GM12878 (cell line): ENCODE measurements at places on chromosomes 11 and 22. TPM values are rescaled to one million over a fixed set of nuclear protein-coding genes. Genes with fewer than 3 reads are reported as not detected.
A peak's percentile ranks its signal among the peaks of the same experiment; 100 is the strongest.

GRCh38 chr11:35358391-35358790 is 61.0 kb downstream of the SLC1A2 start:
- no peak overlapping the region for H3K27ac ChIP-seq
- no peak overlapping the region for H3K4me3 ChIP-seq
- H3K27me3 ChIP-seq, result no peaks in the 10 kb centered on the region
- H3K36me3 ChIP-seq, result no peaks in the 10 kb centered on the region
- no peaks in the 10 kb centered on the region for H3K4me1 ChIP-seq

DNA sequence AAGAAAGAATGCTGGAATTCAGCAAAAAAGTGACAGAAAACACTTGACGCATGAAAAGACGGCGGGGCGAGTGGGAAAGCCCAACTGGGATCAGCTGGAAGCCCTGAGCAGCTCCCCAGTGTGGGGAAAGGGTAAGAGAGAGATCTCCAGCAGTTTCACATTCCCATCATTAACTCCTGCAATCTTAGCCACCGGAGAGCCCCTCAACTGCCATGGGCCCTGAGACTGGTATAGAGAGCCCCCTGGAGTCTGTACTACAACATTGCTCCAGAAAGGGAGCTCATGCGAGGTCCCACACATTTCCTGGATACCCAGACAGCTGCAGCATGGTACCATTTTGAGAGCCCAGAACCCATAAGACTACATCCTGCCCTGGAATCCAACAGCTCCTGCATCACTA is 31.1 kb downstream of the MRGPRX4 start:
- no peaks in the 10 kb centered on the region for H3K36me3 ChIP-seq
- H3K4me1 ChIP-seq, result no peaks in the 10 kb centered on the region
- DNase-seq, result no peak
- no peak overlapping the region for H3K27ac ChIP-seq

- DNase-seq, result no peak
- H3K27me3 ChIP-seq, result peaks cover 7% of the 10 kb centered on the region; the same call in 1 of the 2 replicates
- H3K4me3 ChIP-seq, result peak overlapping the region; percentile 33; the same call in 1 of the 2 replicates
- no peak overlapping the region for H3K27ac ChIP-seq
- H3K4me1 ChIP-seq, result no peaks in the 10 kb centered on the region
- no peaks in the 10 kb centered on the region for H3K36me3 ChIP-seq
Observed at GRCh38 chr11:88508418-88508758, 170.9 kb upstream of the CTSC start.

OR4C5 gene
- polyA plus RNA-seq, result not detected in 2 replicates

DNA sequence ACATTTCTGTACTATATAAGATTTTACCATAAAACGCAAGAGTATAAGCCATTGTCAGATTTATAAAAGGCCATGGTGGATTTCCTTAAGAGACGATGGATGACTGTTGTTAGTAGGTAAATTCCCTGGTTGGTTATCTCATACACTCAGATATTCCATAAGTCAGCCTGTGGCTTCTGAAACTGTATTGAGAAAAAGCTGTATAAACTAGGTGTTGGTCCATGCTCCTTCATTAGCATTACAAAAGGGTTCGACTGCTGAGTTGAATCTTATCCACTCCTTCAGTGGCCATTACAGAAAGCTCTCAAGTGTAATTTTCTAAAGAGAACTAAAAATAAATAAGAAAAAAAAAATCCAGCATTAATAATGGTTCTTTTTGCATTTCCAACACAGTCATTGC is 5.3 kb downstream of the GRAP2 start:
- DNase-seq, result no peak
- H3K4me1 ChIP-seq, result peaks cover 28% of the 10 kb centered on the region
- H3K27ac ChIP-seq, result peak overlapping the region; percentile 45; the same call in 1 of the 2 replicates

PTPRCAP gene
- polyA plus RNA-seq, result 199 and 200 TPM in 2 replicates

GRCh38 chr11:27558401-27558800 is 51.8 kb upstream of the LIN7C start:
- H3K27ac ChIP-seq, result no peak overlapping the region
- H3K4me1 ChIP-seq, result no peaks in the 10 kb centered on the region
- H3K27me3 ChIP-seq, result no peaks in the 10 kb centered on the region
- H3K36me3 ChIP-seq, result no peaks in the 10 kb centered on the region
- H3K4me3 ChIP-seq, result no peak overlapping the region

APLNR gene
- not detected in 2 replicates for polyA plus RNA-seq

FXYD6 gene
- 0.10 TPM in 1 of 2 replicates, not detected in the other for polyA plus RNA-seq

DNA sequence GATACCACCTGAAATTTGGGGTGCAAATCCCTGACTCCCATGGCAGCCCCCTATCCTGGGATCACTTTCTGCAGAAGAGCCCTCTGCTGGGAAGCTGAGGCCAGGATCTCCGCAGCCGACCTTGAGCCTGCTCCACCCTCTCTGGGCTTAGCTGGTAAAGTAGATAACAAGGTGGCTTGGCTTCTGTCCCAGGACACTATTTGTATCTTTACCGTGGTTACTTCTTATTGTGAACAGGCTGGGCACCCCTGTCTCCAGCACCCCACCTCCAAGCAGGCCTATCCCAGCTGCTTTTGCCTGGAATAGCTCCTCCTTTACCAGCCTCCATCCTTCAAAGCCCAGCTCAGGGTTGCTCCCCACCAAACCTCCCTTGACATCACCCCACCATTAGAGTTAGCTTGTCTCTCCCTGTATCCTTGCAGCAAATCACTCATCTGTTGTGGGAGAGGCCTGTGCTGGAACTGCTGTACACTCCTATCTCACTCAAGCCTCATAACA is 35.2 kb upstream of the P2RY2 start:
- H3K4me3 ChIP-seq, result no peak overlapping the region
- no peak for DNase-seq
- H3K27ac ChIP-seq, result no peak overlapping the region

- no peak for DNase-seq
- H3K4me1 ChIP-seq, result peaks cover 3% of the 10 kb centered on the region; the same call in 1 of the 2 replicates
- no peak overlapping the region for H3K27ac ChIP-seq
- H3K27me3 ChIP-seq, result no peaks in the 10 kb centered on the region
- peaks cover 17% of the 10 kb centered on the region for H3K36me3 ChIP-seq
- no peak overlapping the region for H3K4me3 ChIP-seq
Observed at GRCh38 chr11:86014221-86014620, 54.7 kb downstream of the PICALM start.

DNA sequence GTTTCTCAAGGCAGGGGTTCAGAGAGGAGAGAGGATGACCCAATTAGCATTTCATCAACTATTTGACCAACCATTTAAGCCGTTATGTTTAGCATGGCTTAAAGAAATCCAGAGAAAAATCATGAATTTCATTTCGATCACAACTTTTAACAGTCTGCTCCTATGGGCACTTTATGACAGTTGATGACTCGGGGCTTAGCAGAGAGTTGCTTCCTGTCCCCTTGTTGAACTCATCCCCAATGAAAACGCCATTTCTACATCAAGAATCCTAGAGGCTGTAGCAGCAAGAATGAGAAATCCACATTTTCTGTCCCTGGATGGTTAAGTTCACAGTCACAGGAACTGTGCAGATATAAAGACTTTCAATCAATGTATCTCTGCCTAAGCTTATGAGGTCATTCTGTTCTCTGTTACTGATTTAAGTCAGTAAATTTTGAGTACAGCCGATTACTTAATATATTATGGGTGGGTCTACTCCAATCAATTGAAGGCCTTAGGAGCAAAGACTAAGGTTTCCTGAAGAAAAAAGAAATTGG is 81.1 kb downstream of the BDNF start:
- no peak overlapping the region for H3K27ac ChIP-seq
- no peak for DNase-seq
- H3K4me1 ChIP-seq, result no peaks in the 10 kb centered on the region
- H3K36me3 ChIP-seq, result no peaks in the 10 kb centered on the region

DNA sequence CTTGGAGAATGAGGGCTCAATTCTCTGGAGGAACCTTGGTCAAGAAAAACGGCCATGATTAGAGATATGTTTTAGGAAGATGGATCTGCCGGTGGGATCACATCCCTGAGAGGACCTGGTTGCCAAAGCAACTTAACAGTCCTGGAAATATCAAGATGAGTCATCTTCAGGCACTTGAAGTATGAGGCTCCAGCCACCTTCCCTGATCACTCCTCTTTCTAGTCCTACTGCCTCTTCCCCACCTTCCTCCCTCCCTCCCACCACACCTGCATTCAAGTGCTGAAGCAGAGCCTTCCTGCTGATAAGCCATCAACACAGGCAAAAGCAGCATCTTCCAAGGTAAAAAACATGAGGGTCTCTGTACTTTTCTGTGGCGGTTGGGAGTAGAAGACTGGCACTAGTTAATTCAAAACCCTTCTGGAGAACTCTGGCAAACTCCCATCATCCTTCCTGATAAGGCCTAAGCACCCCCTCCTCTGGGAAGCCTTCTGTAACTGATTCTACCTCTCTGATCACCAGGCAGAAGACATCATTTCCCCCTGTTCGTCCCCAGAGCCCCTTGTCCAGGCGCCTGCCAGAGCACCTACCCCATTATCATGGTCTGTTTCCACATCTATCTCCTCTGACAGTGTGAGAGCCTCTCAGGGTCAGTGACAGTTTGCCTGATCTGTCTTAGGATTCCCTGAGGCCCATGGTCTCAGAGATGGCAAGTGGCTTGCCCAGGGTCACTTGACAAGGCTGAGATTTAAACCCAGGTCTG is 79.8 kb downstream of the CLPB start:
- no peaks in the 10 kb centered on the region for H3K27me3 ChIP-seq
- H3K27ac ChIP-seq, result no peak overlapping the region
- no peak for DNase-seq
